ENCODE measurements at places on chromosomes 2 and 18.

DNA sequence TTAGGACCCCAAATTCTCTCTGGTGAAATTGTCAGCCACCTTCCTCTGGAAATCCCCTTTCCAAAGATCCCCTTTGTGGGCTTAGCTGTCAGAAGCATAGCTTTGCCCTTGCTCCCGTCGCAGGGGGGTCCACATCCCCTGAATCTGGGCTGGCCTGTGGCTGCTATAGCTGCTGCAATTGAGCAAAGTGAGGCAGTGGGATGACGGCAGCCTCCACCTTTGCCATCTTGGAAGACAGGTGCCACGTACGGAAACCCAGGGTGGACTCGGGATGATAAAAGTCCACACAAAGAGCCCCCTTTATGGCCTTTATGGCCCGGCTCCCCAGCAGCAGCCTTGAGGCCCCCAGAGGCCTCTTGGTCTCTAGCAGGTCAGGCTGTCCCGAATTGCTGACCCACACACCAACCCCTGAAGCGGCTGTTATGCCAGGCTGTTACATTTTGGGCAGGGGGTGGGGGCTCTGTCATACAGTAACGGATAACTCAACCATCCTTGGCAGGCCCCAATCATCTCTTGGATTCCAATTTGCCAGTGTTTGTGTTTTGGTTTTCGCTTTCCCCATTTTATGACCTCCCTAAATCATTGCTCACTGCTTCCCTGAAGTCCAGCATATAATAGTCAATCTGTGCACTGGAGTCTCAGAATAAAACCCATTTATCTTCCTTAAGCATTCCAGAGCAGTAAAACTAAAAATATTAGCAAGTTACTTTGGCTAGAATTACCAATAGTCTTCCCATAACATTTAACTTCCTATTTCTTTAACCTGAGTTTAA lies 33.2 kb upstream of the ID2 start:
- DNase-seq, result no peak

GRCh38 chr2:171132086-171132485 lies 28.6 kb downstream of the TLK1 start:
- DNase-seq, result no peak

GRCh38 chr2:163675388-163675787 lies 60.4 kb downstream of the FIGN start:
- no peak for DNase-seq

DNA sequence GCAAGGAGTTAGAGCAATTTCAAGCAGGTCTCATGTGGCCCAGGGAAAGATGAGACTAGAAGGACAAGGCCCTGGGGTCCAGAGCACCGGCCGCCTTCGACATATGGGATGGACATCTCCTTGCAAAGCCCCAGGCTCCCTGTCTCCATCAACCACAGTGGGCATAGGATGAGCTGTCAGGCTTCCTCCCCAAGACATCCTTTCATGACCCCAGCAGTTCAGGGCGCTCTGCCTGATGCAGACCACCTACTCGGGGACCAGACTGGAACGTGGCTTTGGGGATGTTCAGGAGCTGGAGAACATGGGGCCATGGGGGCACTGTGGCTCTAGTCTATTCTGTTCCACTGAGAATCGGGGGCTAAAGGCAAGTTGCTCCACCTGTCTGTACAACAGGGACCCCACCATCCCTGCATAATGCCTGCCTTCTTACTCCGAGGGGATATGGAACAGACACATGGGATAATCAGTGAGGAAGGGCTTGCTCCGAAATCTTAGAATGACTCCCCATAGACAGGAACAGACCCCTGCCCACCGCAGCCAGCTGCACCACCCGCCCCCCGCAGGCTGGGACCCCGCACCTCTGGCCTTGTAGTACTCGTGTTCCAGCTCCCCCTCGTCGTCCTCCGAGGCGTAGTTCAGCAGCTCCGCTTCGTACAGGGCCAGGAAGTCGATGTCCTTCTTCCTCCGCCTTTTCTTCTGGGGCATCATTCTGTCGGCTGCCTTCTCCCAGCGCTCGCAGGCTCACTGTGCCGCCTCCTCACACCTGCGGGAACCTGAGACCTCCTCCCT lies 500 bp downstream of the LOXHD1 start:
- DNase-seq, result no peak

- DNase-seq, result no peak
Observed at GRCh38 chr2:136207030-136207623, 89.2 kb upstream of the CXCR4 start.

DNA sequence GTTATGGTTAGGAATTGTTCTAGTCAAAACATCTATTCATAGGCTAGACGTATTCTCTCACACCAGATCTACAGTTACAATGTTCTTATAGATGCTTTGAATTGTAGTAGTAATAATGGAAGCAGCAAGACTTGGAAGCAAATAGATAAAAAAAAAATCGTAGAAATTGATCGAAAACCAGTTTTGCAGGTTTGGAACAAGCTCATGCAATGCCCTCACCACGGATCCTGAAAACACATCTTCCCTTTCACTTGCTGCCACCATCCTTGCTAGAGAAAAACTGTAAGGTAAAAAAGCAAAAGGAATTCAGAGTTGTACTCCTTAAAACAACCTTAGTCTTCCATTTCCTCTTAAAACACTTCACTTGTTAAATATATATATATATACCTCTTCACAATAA lies 4.4 kb downstream of the SULT1C4 start:
- DNase-seq, result no peak

DNA sequence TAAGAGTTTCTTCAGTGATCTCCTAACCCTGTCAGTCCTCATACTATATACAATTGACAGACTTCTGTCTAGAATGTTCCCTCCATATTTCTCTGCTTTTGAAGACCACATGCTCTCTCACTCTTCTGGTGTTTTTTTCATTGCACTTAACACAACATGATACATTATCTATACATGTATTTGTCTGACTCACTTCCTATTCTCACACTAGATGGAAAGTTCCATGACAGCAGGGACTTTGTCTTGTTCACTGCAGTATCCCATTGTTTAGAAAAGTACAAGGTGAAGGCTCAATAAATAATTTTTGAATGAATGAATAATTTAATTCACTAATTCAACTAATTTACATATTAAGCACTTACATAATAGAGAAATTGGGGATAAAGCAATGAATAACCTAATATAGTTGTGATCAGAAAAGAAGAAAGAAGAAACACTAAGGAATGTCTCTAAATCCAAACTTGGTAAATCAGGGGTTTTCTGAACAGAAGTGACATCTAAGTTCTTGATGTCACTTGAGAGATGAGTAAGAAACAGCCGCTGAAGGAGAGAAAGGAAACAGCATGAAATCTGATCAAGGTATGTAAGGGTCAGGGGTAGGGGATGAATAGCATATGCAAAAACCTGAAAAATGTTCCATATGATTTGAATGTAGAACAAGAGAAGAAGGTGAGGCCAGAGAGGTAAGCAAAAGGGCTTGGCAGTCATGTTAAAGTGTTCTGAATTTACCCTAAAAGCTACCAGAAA lies 42.4 kb downstream of the MBD2 start:
- no peak for DNase-seq

- DNase-seq, result peak; percentile 43
Observed at GRCh38 chr2:152425765-152426727, 91.1 kb downstream of the FMNL2 start.

DNA sequence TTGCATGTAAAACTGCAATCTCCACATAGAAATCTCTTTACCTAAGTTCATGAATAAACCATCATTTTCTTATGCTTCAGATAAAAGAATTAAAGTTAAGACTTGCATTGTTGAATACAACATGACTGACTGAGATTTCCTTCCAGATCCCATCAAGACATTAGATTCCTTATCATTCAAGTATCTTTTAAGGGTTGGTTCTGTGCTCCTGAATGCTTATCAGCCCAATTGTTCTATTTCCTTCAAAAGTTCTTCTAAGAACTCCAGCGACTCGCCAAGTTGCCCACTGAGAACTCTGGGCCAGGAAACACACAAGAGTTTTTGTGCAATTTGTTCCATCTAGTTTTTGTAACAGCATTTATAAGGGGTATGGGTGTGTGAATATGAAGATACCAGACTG lies 120.3 kb downstream of the RBMS1 start:
- no peak for DNase-seq

GRCh38 chr2:40123326-40123725 lies 328.6 kb downstream of the SLC8A1 start:
- no peak for DNase-seq

DNA sequence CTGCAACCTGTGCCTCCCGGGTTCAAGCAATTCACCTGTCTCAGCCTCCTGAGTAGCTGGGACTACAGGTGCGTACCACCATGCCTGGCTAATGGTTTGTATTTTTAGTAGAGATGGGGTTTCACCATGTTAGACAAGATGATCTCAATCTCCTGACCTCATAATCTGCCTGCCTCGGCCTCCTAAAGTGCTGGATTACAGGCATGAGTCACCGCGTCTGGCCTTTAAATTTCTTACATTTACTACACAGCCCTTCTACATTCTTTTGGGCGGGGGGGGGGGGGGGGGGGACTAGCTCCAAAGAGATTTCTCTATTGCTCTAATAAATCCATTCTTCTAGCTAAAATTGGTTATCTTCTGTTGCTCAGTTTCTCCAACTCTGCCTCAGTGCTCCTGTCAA lies 964.9 kb upstream of the ACVR2A start:
- peak; percentile 59 for DNase-seq

DNA sequence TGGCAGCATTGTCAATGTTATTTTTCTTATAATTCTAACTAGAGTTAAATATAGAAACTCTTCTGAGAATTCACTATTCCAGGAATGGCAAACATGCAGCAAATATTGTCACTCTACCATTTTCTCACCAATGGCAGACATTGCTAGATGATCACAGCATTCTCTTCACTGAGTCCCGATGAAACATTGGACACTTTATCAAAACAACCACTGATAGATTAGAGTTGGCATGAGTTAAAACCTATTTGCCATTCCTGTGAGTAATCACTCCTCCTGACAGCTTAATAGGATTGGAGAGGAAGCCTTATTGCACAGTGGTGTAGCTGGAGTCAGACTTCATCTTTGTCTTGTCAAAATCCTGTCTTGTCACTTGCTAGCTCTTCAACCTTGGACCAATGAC lies 163.9 kb upstream of the THUMPD2 start:
- peak; percentile 54 for DNase-seq

- no peak for DNase-seq
Observed at GRCh38 chr18:69067048-69067447, 269.2 kb downstream of the CCDC102B start.

GRCh38 chr18:22542406-22542835 lies 124.7 kb upstream of the CTAGE1 start:
- peak; percentile 56 for DNase-seq

GRCh38 chr2:177593402-177593801 lies 200.8 kb downstream of the AGPS start:
- DNase-seq, result no peak

DNA sequence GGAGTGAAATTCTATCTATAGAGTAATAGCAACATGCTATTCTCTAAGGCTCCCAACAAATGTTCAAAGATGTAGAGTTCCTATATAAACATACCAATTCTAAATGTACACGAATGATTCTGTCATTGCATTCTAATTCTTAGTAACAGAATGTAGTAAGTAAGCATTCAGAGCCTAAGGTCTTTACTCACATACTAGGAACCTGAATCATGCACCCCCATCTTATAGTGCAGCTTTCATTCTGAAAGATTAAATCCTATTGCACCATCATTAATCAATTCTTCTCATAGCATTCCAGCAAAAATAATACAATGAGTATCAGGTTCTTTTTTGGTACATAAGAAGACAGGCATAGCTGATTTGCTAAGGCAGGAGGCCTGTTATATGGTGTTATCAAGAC lies 230.0 kb downstream of the NCKAP5 start:
- no peak for DNase-seq

- peak; percentile 11 for DNase-seq
Observed at GRCh38 chr18:62529597-62529996, 6.8 kb downstream of the ZCCHC2 start.

DNA sequence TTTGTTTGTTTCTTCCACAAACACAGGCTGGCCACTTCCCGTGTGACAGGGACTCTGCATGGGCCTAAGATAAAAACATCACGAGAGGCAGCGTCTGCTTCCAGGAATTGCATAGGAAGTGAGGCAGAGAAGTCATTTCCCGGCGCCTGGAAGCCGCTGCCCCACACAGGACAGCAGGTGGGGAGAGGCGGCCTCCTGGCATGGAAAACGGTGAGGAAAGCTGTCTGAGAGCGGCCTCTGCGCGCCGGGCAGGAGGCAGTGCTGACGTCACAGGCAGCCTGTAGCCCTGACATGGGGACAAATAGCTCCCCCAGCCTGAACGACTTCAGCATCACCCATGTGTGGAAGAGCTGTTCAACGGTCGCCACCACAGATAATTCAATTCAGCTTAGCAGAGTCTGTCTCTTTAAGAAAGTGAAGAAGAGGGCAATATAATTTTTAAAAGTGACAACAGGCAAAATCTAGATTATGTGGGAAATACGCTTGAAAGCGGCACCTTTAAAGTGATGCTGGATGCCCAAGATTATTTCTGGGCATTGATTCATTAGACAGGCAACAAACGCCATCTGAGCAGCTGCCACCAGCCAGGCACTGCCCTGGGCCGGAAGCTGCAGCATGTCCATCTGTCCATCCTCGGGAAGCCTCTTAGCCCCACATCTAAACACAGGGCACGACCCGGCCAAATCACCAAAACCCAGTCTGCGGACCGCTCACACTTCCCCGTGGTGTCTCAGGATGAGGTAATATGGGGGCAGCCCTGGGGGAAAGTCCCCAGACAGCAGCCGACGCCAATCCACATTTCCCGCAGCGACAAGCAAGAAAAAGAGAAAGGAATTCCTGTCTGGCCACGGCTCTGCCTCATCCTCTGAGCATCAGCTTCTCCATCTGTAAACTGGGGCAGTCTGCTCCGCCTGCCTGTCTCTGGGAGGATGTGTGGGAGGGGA lies 138.9 kb downstream of the PXDN start:
- peak; percentile 66 for DNase-seq

All from brain microvascular endothelial cell (primary cell).